Stimulated activated effector memory CD8-positive, alpha-beta T cell treated with anti-CD3 and anti-CD28 coated beads, Interleukin-12 subunit alpha, Interleukin-12 subunit beta, amount 100 ng/mL, for 72 hours (primary cell): ENCODE measurements at places on chromosomes 16 and 17.

GRCh38 chr16:74657870-74658642, 8.6 kb downstream of the RFWD3 start:
- DNase-seq = no peak

DNA sequence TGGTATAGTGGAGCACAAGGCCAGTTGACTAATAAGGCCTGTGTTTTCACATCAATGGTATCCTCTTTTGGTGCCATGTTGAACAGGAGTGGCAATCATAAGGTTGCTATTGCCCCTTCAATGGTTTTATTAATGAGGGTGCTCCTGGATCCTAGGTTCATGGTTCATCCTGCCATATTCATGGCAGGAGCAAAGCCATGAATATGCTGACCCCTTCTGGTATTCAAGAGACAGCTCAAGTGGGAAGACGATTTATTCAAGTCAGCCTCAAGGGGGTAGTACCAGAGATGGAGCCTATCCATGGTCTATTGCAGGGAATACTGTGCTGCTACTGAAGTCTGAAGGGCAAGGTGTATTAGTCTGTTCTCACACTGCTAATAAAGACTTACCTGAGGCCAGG, 2.6 kb downstream of the ABCA9 start:
- DNase-seq = no peak

DNA sequence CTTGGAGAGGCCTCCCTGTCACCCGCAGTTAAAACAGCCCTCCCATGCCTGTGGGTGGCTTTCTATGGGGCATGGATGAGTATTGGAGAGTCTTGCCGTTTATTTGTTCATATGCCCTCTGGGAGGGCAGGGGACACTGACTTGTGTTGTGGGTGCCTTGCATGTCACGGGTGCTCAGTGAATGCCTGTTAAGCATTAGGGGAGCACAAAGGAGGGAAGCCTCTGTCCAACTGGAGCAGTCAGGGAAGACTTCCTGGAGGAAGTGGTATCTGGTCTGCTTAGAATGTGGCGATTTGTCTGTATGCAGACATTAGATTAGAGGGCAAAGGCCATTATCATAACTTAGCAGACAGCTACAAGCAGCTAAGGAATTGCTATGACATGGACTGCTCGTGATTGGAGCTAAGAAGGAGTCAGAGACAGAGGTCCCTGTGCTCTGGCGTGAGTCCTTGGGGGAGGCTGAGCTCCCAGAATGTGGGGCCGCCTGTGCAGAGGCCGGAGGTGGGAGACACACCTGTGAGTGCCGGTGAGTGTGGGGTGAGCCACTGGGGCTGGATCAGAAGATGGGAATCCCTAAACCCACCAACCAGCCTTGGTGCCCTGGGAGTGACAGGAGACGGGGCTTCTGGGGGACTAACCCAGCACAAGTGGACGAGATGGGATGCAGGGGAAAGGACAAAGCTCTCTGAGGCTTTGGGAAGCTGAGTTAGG, 286.1 kb downstream of the SEC14L1 start:
- no peak for DNase-seq

- DNase-seq = no peak
Measured at GRCh38 chr17:68801335-68802247, 153.6 kb downstream of the ABCA8 start.

DNA sequence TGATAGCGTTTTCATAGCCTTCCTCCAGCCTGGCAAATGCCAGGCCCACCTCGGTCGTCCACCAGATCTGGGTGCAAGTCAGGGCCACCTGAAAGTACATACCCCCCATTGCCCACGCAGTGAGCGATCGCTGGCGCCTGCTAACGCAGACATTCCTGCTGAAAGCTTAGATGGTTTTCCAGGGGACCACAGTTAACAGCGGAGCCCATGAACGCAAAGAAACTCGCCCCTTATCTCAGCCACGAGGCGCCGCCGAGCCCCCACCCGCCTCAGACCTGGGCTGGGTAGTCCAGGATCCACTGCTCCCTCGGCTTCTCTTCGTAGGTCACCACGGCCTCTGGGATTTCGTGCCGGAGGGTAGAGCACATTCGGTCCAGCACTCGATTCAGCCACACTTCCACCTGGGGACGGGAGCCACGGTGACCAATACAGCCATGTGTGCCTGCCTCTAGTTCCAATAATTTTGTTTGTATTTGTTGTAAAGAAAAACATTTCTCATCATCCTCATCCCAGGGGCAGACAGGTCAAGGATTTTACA, 74.5 kb downstream of the DNAH17 start:
- DNase-seq = no peak

DNA sequence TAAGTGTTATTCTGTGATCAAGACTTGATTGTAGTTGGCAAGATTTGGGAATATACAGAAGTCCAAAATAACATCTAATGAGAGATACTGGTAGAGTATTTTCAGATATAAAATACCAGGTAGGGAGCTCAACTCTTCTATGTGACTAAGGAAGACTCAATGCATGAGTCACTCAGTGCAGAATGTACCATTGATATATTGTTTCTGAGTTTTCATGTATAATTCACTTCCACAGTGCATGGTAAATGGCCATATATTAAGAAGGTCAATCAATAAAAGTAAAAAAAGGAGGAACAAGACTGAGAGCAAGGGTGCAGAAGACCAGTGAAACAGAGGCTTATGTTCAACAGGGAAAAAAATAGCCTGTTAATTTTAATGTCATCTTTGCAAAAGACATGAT, 1387.9 kb downstream of the CDH8 start:
- DNase-seq = no peak

DNA sequence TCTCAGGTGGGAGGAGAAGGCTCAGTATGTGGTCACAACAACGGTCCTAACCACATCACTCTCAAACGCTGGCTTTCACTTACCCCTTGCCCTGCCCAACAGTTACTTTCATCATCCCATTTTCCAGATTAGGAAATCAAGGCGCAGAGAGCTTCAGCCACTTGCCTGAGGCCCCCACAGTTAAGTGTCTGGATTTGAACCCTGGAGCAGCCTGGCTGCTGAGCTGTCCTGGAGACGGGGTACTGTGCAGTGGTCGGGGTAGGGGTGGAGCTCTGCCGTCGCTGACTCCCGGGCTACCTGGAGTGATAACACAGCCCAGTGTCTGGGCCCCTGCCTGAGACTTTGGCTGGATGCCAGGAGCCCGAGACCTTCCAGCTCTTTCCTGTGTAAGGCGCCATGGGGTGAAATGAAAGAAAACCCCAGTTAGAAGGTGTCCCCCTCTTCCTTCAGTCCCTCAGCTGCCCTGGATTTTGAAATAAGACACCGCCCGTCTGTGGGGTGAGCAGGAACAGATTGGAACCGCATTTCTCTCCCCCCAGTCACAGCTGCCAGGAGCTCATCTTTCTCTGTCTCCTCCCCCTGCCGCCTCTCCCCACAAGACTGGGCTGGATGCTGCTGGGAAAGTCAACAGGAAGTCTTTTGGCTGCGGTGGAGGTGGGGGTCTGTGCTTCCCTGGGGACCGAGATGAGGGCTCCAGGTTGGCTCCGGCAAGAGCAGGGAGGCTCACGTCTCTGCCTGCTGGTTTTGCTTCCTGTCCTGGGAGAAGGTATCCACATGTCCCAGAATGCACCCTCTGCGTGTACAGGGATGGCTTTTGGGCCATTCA, 280.2 kb downstream of the SEC14L1 start:
- no peak for DNase-seq

DNA sequence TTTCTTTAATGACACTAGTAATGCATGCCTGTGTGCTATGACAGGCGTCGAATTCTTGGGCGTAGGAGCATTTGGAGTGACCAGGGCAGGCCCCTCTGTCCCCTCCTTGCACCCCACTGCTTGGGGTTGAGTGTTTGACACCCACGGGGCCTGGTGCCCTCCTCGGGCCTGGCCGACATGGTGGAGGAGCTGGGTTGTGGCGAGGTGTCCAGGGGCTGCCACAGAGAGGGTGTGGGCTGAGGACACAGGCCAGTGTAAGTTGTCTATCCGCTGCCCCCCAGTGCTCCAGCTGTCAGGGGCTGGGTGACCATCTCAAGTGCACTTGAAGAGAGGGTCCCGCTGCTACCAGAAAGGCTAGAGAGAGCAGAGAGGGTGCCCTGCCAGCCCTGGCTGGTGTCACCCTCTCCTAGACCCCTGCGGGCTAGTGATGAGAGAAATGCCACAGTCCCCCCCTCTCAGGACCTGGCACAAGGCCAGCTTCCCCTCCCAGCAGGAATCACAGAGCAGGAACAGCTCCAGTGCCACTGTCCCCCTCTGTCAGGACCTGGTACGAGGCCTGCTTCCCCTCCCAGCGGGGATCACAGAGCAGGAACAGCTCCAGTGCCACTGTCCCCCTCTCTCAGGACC, 30.5 kb downstream of the MGRN1 start:
- no peak for DNase-seq

GRCh38 chr16:46996952-46997458, 23.5 kb upstream of the DNAJA2 start:
- no peak for DNase-seq

DNA sequence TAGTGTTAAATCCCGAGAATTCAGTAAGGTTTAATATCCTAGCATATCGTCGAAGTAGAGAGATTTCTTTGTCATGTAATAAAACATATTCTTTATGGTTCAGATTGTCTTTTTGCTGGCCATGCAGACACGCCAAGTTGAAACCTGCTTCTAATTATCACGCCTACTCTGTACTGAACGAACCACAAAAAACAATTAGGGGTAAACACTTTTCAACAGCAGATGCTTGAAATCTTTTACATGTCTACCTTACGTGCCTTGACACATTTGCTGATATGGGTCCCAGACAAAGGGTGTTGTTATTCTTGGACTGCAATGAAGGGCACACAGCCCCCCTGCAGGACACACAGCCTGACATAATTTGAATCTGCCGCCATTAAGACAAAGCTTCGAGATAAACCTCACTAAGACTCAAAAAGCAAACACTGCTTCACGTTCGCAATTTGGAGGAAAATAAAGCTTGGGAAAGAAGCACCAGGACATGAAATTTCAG, 13.3 kb downstream of the WIPI1 start:
- no peak for DNase-seq

DNA sequence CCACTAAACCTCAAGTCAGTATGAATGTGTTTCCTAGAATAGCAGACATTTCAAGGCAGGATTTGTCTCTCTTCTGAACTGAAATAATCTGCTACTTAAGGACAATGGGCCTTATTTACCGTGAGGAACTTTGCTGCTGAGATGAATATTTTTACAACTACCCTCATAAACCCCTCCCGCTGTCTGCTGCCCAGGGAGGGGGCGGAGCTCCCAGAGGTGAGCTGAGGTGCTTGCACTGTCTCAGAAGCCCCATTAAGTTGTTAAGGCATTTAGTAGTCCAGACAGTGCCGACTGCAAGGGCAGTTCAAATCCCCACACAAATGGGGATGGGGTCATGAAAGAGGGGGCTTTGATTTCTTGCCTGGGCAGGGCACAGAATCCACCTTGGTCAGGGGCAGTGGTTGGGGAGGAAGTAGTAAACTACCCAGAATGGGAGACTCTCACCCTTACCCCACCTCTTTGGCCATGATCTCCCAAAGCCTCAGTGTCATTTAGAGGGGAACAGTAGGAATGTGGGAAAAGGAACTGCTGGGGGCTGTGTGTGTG, 19.2 kb downstream of the HNF1B start:
- no peak for DNase-seq

DNA sequence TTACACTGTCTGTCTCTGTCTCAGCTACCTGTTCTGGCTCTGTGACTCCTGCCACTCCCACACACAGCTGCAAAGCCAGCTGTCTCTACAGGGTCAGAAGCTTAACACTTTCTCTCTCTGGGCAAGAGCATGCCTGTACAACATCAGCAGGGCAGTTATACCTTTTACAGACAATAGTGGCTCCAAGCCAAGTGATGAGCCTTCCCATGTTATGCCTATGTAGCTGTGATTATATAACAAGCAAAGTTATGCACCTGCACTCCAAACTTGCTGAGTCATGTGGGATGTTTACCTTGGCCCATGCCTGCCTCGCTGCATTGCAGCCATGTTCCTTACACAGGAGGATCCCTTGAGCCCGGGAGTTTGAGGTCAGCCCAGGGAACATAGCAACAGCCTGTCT, 31.8 kb upstream of the APPBP2 start:
- DNase-seq = no peak

GRCh38 chr17:37358098-37358829, 17.5 kb upstream of the C17orf78 start:
- no peak for DNase-seq

- DNase-seq = no peak
Measured at GRCh38 chr16:13560151-13560550, 359.8 kb upstream of the ERCC4 start.

DNA sequence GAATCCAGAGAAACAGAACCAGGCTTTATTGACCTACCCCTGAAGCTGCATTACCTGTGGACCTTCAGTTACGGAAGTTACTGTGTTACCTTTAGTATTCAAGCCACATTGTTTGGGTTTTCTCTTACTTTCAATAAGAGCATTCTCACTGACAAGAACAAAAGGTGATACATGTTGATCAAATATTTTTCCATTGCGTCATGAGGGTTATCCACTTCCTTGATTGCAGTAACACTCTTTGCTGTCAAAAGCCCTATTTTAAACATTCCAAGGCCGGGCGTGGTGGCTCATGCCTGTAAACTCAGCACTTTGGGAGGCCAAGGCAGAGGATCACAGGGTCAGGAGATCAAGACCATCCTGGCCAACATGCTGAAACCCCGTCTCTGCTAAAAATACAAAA, 28.6 kb upstream of the PAFAH1B1 start:
- DNase-seq = no peak

DNA sequence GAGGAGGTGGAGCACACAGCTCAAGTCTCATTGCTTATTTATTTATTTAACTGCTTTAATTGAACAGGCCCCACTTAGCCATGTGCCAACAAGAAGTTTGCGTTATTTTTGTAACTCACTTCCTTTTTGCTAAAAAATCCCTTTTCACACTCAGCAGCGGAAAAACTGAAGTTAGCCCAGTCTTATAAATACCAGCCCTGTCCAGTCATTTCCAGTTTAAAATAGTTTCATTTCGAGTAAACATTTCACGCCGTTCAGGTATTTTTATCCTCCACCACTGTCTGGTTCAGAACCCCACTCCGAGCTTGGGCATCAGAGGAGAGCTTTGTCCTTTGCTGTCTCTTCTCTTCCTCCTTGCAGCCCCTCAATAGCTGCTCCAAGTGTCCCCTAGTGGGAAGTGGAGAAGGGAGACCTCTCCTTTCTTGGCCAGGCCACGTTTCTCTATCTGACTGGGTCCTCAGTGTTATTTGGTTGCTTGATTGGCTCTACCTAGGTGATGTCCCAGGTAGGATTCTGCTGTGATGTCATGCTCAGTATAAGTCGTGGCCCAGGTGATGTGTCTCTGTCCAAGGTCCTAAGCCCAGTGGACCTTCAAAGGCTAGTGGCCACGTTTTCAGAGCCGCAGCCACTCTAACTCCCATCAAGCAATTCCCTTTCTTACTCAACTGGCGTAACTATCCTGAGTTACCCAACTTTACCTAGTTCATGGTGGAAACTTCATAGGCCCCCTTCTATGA, 53.0 kb upstream of the GAS7 start:
- no peak for DNase-seq

GRCh38 chr16:78224342-78224741, 124.9 kb downstream of the WWOX start:
- DNase-seq = no peak

DNA sequence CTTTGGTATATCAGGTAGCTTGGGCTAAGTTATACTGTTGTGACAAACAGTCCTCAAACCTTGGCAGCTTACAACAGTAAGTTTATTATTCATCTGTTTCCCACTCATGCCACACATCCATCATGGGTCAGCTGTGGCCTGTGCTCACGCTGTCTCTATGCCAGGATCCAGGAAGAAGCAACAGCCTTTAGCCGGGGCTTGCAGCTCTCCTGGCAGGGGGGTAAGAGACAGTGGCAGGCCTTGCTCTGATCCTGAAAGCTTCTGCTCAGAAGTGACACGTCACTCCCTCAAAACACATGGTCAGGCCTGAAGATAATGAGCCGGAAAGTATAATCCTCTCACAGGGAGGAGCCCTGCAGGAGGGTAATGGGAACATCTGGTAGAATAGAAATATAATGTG, 377.6 kb downstream of the CPPED1 start:
- no peak for DNase-seq

- DNase-seq = no peak
Measured at GRCh38 chr17:36212966-36213365, 2.1 kb downstream of the CCL4L2 start.
